ENCODE measurements at places on chromosomes 6 and 20.
A peak's percentile ranks its signal among the peaks of the same experiment; 100 is the strongest.

DNA sequence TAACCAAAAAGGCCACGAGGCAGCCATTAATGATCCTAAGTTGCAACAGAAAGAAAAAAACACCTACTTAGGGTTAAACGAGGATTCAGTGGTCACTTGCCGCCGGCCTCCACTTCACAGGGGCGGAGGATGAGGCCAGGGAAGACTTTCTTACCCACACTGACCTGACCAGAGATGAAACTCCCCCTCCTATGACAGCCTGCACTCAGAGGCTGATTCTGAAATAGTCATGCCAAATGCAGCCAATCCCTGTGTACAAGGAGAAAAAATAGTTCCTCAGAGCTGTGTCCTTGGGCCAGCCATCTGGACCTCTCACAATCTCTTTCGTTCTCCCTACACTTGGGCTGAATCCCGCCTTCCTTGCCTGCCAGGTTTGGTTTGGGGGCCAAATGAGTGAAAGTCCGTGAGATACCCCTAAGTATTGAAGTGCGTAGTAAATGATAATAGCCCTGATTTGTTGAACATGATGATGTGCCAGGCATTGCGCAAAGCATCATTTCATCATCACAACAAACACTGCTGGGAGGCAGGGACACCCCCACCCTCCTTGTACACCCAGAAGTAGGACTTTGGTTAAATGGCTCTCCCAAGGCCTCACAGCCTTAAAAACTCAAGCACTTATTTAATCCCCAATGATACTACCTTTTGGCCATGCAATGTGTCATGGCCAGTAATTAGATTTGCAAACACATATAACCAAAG lies 3.2 kb upstream of the IRF4 start:
- no peak for DNase-seq

GRCh38 chr6:90940812-90941481 lies 354.1 kb upstream of the MAP3K7 start:
- DNase-seq: peak; percentile 63

DNA sequence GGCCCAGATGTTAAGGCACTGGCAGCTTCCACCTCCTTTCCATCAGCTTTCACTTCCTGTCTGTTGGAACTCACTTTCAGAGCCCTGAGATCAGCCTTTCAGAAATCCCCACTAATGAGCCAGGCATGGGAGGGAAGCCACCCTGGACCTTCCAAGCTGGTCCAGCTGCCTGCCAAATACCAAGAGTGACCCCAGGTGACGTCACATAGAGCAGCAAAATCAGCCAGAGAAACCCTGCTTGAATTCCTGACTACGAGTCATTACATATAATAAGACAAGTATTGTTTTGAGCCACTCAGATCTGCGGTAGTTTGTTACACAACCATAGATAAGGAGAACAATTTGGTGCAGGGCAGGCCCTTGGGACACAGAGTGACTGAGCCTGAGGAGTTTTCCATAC lies 556.0 kb upstream of the JAG1 start:
- no peak for DNase-seq

GRCh38 chr6:62445521-62445920 lies 159.5 kb upstream of the KHDRBS2 start:
- no peak for DNase-seq

GRCh38 chr6:107353773-107354382 lies 105.5 kb downstream of the PDSS2 start:
- no peak for DNase-seq

DNA sequence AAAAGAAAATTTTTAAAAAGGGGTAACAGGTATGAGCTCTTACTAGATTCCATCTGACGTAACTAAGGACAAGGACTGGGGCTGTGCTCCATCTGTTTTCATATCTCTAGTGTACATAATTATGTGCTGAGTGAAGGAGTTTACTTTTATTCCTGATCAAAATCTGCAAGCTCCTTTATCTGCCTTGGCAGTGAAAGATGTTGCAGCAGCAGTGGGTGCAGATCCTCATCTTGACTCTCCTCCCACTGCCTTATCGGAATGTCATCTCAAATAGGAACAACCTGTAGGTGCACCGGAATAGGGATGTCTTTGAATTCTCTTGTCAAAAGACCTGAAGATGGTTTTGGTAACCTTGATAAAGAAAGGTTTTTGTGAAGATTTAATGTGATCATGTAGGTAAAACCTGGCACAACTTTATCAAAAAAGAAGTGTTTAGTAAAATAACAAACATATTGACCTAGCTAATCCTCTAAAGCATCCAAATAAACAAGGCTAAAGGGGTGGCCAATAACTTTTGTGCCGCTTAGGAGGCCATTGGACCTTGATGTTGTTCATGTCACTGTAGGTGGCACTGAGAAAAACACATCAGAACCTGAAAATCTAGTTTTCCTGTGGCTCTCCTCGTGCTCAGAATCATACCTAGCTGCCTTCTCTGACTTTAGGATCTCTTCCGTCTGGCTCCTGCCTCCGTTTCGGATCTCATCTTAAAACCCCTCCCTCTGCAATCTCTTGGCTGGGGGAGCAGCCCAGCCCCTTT lies 19.0 kb upstream of the SLC16A10 start:
- DNase-seq: no peak

- no peak for DNase-seq
These were observed 95.6 kb upstream of the RALGAPA2 start for GRCh38 chr20:20808016-20808415.

- DNase-seq: no peak
These were observed 146.2 kb downstream of the COL21A1 start for GRCh38 chr6:56101141-56101553.

DNA sequence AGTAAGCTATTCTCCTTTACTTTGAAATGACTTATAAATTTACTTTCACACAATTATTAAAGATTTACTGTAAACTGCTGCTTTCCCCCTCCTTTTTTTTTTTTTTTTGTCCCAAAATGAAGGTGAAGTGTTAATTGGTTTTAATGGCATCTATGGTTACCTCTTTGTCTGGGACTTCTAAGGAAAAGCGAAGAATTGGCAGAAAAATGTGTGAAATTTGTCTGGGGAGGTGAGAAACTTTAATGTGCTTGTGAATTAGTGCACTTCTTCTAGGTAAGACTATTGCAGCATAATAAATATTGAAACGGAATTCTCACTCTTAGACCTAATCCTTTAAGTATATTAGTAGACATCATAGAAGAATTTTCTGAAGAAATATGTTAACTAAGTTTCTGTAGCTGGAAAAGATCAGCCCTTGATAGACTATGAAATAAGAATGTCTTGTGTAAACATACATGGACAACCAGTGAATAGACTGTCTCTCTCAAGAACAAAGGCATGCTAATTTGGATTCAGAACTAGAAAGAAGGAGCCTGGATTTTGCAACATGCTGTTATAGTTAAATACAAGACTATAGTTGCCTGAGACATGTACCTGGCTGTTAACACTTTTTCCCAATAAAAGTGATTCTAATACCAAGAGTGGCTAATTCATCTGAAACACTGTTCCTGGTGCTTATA lies 23.9 kb downstream of the FLRT3 start:
- DNase-seq: no peak

DNA sequence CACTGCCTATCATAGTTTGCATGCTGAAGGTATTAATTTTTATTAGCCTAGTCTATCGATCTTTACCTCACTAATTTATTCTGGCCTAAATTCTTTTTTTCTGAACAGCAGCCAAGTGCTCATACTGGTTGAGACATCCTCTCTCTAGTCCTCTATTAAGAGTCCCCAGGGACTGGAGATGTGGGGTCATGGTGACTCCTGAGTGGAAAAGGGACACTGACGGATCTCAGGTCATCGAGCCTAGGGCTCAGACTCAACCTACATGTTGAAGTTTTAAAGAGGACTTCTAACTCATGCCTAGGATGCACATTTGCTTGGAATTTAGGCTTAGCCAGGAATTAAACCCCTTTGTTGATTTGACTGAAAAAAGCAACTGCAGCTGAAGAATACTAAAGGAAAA lies 378.1 kb downstream of the BTBD9 start:
- DNase-seq: no peak

GRCh38 chr6:118869894-118870589 lies 23.9 kb upstream of the ASF1A start:
- DNase-seq: no peak

DNA sequence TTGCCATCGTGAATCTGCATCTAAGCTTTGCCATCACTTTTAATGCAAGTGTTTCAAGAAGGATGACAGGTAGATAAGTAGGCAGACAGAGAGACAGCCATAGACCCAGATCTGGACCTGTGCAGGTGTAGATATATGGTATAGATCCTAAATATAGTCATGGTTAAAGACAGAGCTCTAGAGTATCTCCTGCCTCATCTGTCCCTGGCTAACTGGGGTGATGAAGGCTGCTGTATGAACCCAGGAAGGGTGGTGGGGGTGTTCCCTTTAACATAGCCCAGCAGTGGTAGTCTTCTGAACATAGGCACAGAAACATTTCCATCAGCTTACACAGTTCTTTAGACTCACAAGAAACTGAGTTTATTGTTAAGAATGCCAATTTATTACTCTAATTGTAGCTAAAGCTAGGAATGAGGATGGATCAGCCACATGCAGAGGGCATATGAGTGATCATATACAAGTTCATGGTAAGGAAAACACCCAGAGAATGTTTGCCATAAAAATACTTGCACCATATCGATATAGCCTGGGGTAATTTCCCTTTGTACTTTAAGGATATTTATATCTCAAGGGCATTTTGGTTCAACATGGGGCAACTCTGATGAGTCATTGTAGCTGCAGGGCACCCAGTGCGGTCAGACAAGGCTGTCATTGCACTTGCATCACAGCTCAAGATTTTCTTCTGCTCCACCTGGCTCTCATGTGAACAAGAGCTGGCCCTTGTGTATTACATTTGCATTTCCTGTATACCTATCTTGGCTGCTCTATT lies 587.2 kb downstream of the EPM2A start:
- DNase-seq: no peak

GRCh38 chr20:49863666-49864065 lies 51.0 kb downstream of the SLC9A8 start:
- DNase-seq: no peak

GRCh38 chr20:25233016-25233772 lies 14.7 kb upstream of the PYGB start:
- DNase-seq: no peak

DNA sequence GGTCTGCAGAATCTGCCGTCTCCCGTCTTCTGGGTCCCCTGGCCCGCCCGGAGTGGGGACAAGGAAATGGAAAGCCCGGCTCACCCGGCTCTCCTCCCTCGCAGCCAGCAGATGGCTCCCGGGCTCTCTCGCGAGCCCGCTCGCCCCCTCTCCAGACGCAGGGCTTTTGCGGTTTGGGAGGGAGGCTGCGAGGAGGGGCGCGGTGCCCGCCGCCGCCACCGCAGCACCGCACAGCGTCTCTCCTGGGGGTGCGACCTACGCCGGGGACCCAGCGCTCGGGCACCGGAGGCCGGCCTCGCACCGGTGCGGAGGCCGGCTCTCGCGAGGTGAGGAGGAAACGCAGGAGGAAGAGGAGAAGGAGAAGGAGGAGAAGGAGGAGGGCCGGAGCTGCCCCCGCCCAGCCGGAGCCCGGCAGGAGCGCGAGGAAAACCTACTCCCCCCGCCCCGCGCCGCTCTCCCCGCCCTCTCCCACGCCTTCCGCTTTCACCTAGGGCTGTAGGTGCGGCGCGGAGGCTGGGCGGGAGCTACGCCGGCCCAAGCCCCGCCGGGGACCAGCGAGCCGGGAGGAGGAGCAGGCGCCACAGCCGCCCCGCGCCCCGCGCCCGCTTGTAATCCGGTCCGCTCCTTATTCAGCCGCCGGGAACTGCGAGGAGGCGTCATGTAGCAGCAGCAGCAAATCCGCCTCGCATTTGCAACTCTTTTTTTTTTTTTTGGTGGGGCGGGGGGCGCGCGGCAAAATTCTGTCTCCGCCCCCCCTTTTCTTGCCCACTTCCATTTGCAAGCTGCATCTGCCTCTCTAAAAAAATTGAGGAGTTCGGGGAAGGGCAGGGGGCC lies at the start of gene CARMIL1:
Gene CARMIL1 (plus strand): TSS at position 461 of the 834 bp plus-strand sequence. CDS start 422 bp downstream, outside the sequence.
- peak; percentile 77 for DNase-seq

DNA sequence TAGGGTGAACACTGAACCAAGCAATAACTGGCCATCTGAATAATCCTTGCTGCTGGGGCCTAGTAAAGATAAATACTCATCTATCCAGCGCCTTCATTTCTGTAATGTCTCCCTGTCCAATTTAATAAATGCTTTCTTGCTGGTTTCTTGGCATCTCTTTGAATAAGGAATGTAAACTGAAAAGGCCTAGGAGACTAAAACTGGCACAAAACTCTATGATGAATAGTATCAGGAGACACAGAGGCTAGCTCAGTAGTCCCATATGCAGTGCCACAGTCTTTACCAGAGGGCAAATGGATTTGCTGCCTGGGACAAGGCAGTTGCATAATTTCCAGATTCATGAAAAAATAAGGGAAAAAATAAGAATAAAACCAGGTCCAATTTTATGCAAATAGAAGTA lies 324.4 kb downstream of the CENPW start:
- DNase-seq: no peak

- DNase-seq: no peak
These were observed 26.4 kb downstream of the DZANK1 start for GRCh38 chr20:18440403-18440802.

DNA sequence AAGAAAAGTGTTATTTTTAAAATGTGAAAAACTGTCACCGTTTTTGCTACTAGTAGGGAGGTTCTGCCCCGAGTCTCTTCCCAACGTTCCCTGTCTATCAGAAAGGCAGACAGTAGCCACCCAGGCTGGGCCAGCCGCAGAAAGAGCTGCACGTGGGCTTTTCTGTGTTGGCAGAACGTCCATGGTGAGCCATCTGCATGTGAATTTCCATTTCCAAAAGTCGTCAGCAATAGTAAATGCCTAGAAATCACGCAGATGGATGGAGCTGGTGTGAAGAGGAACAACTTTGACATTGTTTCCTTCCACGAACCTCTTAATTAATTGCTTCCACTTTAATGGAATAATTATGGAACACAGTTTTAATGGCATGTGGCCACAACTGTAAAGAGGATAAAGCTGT lies 97.5 kb downstream of the FAM120B start:
- peak; percentile 36 for DNase-seq

GRCh38 chr6:72969666-72970065 lies 255.6 kb downstream of the KHDC1L start:
- no peak for DNase-seq

DNA sequence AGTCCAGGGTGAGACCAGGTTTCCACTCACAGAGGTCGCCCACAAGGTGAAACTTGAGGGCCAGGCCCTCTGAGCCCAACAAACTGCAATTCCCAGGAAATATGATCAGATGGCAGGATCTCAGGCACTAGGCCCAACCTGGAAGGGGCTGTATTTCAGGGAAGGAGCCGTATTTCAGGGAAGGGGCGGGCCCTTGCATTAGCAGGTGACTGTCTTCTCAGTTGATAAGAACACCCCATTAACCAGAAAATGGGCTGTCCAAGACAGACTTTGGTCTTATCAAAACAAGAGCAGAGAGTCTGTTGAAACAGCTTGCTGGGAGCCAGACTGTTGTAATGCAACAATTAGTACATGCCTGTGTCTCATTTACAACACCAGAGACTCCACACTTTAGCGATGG lies 10.9 kb upstream of the BNIP5 start:
- no peak for DNase-seq

DNA sequence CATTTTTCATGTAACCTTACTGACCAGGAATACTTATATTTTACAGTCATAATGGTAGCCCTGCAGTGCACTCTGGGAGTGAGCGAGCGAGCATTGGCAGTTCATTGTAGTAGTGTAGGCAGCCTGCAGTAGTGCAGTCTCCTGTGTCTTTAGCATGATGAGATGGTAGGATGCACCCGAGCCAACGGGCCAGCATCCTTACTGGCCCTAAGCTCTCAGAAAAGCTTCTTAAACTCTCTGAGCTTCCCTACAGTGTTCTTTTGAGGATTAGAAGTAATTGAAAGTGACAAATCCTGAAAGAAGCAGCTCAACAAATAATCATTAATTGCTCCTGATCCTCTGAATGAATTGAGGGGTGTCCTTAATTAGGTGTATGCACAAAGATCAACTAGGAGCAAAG lies 20.9 kb downstream of the SLC9A8 start:
- no peak for DNase-seq
